ENCODE measurements at places on chromosomes 7 and 10. TPM values are rescaled to one million over a fixed set of nuclear protein-coding genes. Genes with fewer than 3 reads are reported as not detected.

- H3K4me1 ChIP-seq: peaks cover 6% of the 10 kb centered on the region
- H3K4me3 ChIP-seq: no peak overlapping the region
- H3K36me3 ChIP-seq: no peaks in the 10 kb centered on the region
Measured at GRCh38 chr7:116307253-116307652, 96.9 kb downstream of the TES start.

DNA sequence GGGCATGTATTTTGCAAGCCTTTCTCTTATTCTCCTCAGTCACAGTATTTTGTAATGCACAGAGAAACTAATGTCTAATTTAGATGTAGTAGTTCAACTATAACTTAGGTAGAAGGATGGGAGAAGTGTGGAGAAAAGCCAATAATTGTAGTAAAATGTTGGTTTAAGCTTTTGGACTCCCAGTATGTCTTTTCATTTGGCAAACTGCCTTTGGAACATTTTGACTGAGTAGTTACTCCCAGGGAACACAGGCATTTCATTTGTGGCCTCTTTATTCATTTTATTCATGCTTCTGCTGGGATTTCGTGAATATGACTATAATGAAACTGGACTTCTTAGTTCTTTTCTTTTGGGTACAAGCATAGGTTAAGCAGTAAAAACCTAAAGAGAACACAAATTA is 79.0 kb downstream of the EXOC4 start:
- H3K27ac ChIP-seq: no peak overlapping the region
- no peaks in the 10 kb centered on the region for H3K27me3 ChIP-seq
- no peak overlapping the region for H3K4me3 ChIP-seq

- no peak overlapping the region for H3K27ac ChIP-seq
- H3K4me3 ChIP-seq: no peak overlapping the region
- peaks cover 5% of the 10 kb centered on the region for H3K27me3 ChIP-seq
- H3K4me1 ChIP-seq: peaks cover 30% of the 10 kb centered on the region
- DNase-seq: no peak
Measured at GRCh38 chr7:142451296-142451695, 193.4 kb upstream of the PRSS58 start.

DNA sequence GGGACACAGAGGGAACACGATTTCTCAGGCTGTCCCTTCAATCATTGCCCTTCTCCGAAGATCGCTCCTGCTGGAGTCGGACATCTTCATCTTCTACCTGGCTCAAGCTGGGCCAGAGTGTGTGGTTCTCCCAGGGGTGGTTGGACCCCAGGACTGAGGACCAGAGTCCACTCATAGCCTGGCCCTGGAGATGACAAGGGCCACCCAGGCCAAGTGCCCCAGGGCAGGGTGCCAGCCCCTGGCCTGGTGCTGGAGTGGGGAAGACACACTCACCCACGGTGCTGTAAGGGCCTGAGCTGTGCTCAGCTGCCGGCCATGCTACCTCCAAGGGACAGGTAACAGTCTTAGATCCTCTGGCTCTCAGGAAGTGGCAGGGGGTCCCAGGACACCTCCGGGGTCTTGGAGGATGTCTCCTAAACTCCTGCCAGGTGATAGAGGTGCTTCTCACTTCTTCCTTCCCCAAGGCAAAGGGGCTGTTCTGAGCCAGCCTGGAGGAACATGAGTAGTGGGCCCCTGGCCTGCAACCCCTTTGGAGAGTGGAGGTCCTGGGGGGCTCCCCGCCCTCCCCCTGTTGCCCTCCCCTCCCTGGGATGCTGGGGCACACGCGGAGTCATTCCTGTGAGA is 23.3 kb downstream of the TBATA start:
- peaks cover 6% of the 10 kb centered on the region for H3K27me3 ChIP-seq
- no peak overlapping the region for H3K4me3 ChIP-seq
- no peak overlapping the region for H3K27ac ChIP-seq
- no peaks in the 10 kb centered on the region for H3K36me3 ChIP-seq

- peak within 1 kb of the TSS; percentile 77 for H3K4me3 ChIP-seq
- no peaks in the 10 kb centered on the region for H3K4me1 ChIP-seq
- DNase-seq: peak; percentile 60
Measured at GRCh38 chr10:25174461-25175230, at the start of gene GPR158. TSS of gene GPR158 (plus strand) at chr10:25175001. CDS start at chr10:25175421, 420 bp downstream.

- H3K36me3 ChIP-seq: peaks cover 33% of the 10 kb centered on the region
- H3K27ac ChIP-seq: peak overlapping the region; percentile 99
- DNase-seq: peak; percentile 66
- H3K4me1 ChIP-seq: peaks cover 96% of the 10 kb centered on the region
- H3K4me3 ChIP-seq: peak overlapping the region; percentile 94
Measured at GRCh38 chr7:50317221-50317678, 12.7 kb downstream of the IKZF1 start.

DNA sequence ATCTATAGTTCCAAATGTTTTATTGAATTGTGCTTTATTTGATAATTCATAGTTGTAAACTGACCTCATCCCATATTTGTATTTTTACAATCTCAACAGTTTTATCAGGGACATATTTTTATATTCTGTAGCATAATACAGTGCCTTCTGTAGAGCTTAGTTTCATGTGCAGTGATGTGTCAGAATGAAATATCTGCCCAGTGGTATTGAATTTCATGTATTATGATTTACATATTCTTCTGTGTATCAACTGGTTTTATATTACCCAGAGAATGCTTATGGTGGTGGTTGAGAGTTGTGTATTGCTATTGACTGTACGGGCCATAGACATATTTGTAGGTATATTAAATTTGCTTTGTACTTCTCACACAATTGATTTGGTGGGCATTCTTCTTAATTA is 89.9 kb downstream of the KAT6B start:
- H3K27me3 ChIP-seq: no peaks in the 10 kb centered on the region
- no peak overlapping the region for H3K4me3 ChIP-seq
- H3K36me3 ChIP-seq: peaks cover 18% of the 10 kb centered on the region
- H3K27ac ChIP-seq: no peak overlapping the region

DNA sequence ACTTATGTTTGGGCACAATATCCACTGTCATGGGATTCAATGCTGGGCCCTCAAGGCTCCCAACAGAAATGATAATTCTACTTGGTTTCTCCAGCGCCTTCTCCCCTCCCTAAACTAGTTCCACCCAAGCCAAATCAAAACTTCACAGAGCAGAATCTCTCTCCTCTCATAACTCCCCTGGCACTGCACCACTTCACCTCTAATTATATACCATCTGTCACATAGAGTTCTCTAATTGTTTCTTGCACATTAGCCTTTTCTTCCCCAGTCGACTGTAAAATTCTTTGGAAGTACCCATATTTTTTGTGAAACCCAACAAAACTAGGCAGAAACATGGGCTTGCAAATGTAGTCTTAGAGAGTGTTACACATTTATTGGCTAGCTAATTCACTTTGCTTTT is 8.1 kb downstream of the SGMS1 start:
- peaks cover 52% of the 10 kb centered on the region for H3K4me1 ChIP-seq
- H3K27ac ChIP-seq: no peak overlapping the region
- no peaks in the 10 kb centered on the region for H3K36me3 ChIP-seq
- no peak overlapping the region for H3K4me3 ChIP-seq
- no peaks in the 10 kb centered on the region for H3K27me3 ChIP-seq

DNA sequence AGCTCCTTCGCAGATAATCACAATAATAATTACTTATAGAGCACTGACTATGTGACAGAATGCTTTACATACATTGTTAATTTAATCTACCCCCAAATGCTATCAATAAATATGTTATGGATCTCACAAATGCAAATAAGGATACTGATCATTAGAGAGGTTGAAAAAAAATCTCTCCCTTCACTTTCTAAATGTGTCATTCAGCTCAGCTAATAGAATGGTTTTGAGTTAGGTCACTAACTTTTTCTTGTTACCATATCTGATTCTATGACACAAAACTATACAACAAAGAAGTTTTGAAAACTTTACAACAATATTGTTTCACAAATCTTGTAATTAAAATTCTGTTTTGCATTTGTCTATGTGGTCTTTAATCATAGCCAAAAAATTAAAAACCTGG is 17.4 kb downstream of the NEUROD6 start:
- H3K27ac ChIP-seq: no peak overlapping the region
- no peaks in the 10 kb centered on the region for H3K36me3 ChIP-seq
- H3K27me3 ChIP-seq: no peaks in the 10 kb centered on the region
- H3K4me1 ChIP-seq: no peaks in the 10 kb centered on the region

GRCh38 chr10:121574519-121575166 is 23.6 kb downstream of the FGFR2 start:
- no peak overlapping the region for H3K27ac ChIP-seq
- no peak overlapping the region for H3K4me3 ChIP-seq
- no peaks in the 10 kb centered on the region for H3K4me1 ChIP-seq
- DNase-seq: no peak
- H3K27me3 ChIP-seq: no peaks in the 10 kb centered on the region
- no peaks in the 10 kb centered on the region for H3K36me3 ChIP-seq

GRCh38 chr7:77837966-77838365 is 39.4 kb downstream of the PHTF2 start:
- H3K27me3 ChIP-seq: no peaks in the 10 kb centered on the region
- no peak overlapping the region for H3K4me3 ChIP-seq
- H3K36me3 ChIP-seq: no peaks in the 10 kb centered on the region
- no peak overlapping the region for H3K27ac ChIP-seq
- peaks cover 21% of the 10 kb centered on the region for H3K4me1 ChIP-seq

- H3K27ac ChIP-seq: no peak overlapping the region
- DNase-seq: no peak
- H3K4me3 ChIP-seq: no peak overlapping the region
- H3K4me1 ChIP-seq: no peaks in the 10 kb centered on the region
- peaks cover 7% of the 10 kb centered on the region for H3K27me3 ChIP-seq
Measured at GRCh38 chr10:21065621-21066248, 168.6 kb upstream of the NEBL start.

DNA sequence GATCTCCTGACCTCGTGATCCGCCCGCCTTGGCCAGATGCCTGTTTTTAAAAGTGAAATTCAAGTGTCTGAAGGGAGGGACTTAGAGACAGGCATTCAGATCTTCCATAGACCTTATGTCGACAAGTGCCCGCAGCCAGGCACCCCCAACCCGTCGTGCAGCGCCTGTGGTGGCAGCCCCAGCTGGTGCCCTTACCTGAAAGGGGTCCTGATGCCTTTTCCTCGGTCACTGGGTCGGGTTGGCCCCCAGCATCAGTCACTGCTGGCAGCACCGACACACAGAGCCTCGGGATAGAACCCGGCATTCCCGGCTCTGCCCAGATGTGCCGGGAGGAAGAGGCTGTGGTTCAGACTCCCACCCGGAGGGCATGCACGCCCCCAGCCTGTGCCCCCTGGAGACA is 23.3 kb downstream of the LRRC27 start:
- H3K4me3 ChIP-seq: no peak overlapping the region
- no peaks in the 10 kb centered on the region for H3K4me1 ChIP-seq
- no peak overlapping the region for H3K27ac ChIP-seq
- peaks cover 2% of the 10 kb centered on the region for H3K36me3 ChIP-seq
- no peaks in the 10 kb centered on the region for H3K27me3 ChIP-seq

GRCh38 chr7:128136215-128136597 is 104.9 kb upstream of the LEP start:
- peaks cover 30% of the 10 kb centered on the region for H3K27me3 ChIP-seq
- peaks cover 13% of the 10 kb centered on the region for H3K4me1 ChIP-seq
- peak overlapping the region; percentile 73 for H3K4me3 ChIP-seq
- H3K27ac ChIP-seq: no peak overlapping the region

DNA sequence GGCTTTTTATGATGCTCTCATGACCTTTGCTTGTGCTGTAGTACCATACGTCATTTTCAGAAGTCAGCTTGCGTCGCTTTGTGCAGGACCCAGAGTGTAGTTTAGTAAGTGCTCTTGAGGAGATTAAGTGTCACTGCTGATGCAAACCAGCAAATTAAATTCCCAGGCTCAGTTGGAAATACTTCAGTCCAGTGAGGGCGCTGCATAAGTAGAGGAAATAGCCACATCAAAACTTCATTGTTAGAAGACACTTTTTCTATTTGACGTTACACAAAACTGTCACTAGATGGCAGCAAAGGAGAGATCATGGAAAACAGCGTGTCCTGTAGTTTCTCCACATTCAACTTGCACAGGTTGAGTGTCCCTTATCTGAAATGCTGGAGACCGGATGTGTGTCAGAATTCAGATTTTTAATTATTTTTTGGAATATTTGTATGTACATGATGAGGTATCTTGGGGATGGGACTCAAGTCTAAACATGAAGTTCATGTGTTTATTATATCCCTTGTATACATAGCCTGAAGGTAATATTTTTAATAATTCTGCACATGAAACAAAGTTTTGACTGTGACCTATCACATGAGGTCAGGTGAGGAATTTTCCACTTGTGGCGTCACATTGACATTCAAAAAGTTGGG is 7.9 kb downstream of the ZNF22 start:
- no peak overlapping the region for H3K4me3 ChIP-seq
- H3K36me3 ChIP-seq: peaks cover 7% of the 10 kb centered on the region
- no peaks in the 10 kb centered on the region for H3K27me3 ChIP-seq

DNA sequence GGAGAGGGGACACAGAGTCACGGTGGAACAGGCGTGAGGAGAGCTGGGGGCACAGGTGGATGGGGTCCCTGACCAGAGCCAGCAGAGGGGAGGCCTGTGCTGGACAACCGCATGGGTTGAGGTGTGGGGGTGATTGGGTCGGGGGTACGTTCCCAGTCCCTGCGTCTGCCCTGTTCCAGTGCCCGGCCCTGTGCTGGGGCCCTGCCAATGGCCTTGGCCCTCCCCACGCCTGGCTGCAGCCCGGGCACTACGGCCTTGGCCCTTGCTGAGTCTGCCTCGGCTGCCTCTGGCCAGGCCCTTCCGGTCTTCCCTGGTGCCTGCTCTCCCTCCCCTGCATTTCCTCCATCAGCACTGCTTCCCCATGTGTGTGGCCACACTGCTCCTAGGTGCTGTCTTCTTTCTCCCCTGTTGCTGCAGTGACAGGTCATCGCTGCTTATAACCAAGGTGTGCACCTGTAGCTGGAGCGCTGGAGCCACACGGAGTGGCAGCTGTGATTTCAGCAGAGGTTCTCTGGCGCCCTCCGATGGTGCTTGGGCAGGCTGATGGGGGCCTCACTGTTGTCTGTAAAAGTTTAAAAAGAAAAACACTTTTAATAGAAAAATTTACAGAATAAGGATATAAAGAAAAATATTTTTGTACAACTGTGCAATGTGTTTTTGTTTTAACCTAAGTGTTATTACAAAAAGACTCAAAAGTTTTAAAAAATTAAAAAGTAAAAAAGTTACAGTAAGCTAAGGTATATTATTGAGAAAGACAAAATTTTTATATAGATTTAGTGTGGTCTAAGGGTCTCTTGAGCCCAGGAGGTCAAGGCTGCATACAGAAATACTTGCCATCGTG is 45.2 kb upstream of the BHLHA15 start:
- no peak overlapping the region for H3K4me3 ChIP-seq
- no peak overlapping the region for H3K27ac ChIP-seq
- peak; percentile 62 for DNase-seq
- no peaks in the 10 kb centered on the region for H3K27me3 ChIP-seq

The TRIM4 gene
- 38.2 TPM for total RNA-seq

The PRR15 gene
- total RNA-seq: not detected

The WASL gene
- total RNA-seq: 7.2 TPM

The ATOH7 gene
- total RNA-seq: not detected

The ADK gene
- total RNA-seq: 60.0 TPM

The GPAM gene
- total RNA-seq: 10.6 TPM

The SCRN1 gene
- total RNA-seq: 14.0 TPM

The HIF1AN gene
- 55.1 TPM for total RNA-seq

The LRGUK gene
- total RNA-seq: 0.19 TPM

The KIF11 gene
- total RNA-seq: 56.7 TPM
